ENCODE measurements at places on chromosomes 1 and 21. TPM values are rescaled to one million over a fixed set of nuclear protein-coding genes. Genes with fewer than 3 reads are reported as not detected.

DNA sequence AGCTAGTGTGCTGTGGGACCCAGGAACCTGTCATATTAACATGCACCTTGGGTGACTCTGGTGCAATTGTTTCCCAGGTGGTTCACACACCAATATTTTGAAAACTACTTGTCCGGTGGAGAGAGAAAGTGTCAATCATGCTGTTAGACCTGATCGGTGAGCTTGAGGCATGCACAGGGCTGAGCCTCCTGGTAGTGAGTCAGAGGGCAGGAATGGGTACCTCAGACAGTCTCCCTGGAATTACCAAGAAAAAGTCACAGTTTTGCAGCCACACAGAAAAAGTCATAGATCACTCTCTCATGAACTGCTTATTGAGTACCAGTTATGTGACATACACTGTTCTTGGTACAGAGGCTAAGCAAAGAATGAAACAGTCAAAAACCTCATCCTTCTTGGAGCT is 140.1 kb upstream of the NFIA start:
- DNase-seq = no peak

The LCE1E gene
- total RNA-seq = not detected

DNA sequence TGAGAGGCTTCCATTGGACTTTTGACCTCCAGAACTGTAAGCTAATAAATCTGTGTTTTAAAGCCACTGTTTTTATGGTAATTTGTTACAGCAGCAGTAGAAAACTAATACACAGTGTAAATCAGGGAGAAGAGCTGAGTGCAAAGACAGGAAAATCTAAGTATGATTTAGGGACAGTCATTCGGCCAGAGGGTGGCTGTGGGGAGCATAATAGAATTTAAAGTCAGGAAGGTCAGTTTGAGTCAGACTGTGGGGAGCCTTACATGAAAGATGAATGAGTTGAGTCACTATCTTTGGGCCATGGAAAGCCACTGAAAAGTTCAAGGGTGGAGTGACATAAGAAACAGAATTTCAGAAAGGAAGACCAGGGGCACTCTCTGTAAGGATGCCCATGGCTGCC is 52.4 kb upstream of the SSX2IP start:
- DNase-seq = no peak

DNA sequence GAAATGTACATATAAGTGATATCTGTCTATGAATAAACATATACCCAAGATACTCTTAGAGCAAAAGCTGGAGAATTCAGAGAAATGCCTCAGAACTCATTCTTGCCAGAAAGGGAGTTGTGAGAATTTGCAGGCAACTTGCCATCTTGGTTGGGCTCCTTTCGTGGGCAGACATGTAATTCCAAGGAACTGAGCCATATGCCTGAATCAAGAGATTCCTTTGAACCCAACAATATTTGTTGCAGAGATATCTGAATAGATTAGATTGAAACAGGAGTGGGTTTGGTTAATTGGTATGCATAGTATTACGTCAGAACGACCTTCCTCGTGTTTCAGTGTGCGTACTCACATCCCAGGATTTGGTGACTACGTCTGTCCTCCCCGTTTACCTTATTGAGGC is 67.0 kb downstream of the TGFB2 start:
- DNase-seq = no peak

GRCh38 chr1:59393211-59394180 is 96.6 kb downstream of the FGGY start:
- peak; percentile 47 for DNase-seq

DNA sequence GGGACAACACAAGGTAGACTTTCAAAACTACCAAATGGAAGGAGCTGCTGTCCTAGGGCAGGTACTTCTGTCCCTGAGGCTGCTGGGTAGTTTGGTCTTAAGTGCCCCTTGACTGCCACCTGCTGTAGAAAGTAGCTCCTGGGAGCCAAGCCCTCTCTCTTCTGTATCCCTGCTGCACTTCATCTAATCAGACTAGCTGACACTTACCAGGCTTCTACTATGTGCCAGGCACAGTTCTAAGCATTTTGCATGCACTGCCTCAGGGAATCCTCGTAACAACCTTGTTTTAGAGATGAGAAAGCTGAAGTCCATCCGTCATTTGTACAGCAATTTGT is 15.9 kb upstream of the SRSF4 start:
- peak; percentile 9 for DNase-seq

DNA sequence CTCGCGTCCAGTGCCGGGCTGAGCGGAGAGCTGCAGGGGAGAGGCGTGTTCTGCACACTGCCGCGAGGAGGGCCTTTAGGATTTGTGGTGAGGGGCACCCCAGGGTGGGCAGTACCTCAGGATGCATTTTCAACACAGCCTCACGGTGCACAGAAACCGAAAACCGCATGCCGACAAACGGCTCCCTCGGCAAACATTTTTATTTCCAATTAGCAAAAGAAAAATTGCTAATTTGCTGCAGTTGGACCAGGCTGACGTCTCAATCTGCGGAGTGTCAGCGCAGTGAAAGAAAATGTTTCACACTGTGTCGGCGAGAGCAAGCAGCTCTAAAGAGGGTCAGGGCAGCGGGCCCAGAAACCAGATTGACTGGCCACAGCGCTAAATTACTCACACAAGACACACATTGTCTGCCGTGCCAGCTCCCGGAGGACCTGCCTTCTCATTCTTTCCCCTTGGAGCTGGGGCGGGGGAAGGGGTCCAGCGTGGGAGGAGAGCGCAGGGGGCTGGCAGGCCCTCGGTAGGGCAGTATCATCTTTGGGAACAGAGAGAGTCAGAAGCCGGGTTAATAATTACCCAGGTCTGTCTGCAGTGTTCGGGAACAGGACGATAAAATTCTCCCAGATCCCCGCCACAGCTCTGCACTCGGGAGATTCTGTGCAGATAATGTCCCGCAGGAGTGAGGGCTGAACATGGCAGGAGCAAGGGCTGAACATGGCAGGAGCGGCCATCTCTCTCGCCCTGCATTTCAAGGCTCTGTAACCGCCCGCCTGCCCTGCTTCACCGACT is 150.2 kb downstream of the PRDM16 start:
- no peak for DNase-seq

The ARHGEF19 gene
- 4.0 TPM for total RNA-seq

DNA sequence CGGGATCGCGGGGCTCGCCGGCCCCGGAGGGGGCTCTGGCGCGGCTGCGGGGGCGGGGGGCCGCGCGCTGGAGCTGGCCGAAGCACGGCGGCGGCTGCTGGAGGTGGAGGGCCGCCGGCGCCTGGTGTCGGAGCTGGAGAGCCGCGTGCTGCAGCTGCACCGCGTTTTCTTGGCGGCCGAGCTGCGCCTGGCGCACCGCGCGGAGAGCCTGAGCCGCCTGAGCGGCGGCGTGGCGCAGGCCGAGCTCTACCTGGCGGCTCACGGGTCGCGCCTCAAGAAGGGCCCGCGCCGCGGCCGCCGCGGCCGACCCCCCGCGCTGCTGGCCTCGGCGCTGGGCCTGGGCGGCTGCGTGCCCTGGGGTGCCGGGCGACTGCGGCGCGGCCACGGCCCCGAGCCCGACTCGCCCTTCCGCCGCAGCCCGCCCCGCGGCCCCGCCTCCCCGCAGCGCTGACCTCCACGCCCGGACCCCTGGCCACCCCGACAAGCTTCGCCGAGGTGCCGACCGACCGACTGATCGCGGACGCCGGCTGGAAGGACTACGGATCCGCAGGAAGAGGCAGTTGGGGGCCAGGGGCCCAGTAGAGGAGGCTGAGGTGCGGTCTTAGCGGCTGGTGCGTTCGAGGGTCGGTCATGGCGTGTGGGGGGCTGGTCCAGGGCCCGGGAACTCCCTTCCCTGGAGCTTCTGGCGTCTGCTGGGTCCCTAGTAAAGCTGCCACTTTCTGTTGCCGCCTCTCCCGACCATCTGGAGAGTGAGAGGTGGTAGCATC is 711 bp downstream of the TRNP1 start:
- DNase-seq = no peak

GRCh38 chr1:196684476-196684875 is 32.6 kb downstream of the CFH start:
- no peak for DNase-seq

The GJA5 gene
- 0.26 TPM for total RNA-seq

The ADORA1 gene
- total RNA-seq = not detected

- no peak for DNase-seq
Observed at GRCh38 chr1:51542158-51542953, 23.3 kb upstream of the EPS15 start.

- no peak for DNase-seq
Observed at GRCh38 chr1:23444596-23445390, 20.2 kb upstream of the TCEA3 start.

- no peak for DNase-seq
Observed at GRCh38 chr1:159556931-159557369, 21.1 kb upstream of the OR10J5 start.

GRCh38 chr1:56404561-56405030 is 174.8 kb downstream of the PLPP3 start:
- DNase-seq = no peak

DNA sequence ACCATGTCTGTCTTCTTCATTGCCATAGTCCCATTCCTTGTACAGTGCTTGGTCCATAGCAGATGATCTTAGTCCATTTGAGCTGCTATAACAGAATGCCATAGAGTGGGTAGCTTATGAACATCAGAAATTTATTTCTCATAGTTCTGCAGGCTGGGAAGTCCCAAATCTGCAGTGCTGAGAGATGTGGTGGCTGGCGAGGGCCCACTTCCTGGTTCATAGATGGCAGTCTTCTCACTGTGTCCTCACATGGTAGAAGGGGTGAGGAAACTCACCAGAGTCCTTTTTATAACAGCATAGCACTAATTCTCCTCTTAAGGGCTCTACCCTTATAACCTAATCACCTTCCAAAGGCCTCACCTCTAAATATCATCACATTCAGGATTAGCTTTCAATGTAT is 23.1 kb upstream of the RAP1A start:
- DNase-seq = no peak

The ZNF648 gene
- total RNA-seq = not detected

- peak; percentile 76 for DNase-seq
Observed at GRCh38 chr1:181033799-181034451, at the start of gene MR1. Gene MR1, plus strand, starts transcription at chr1:181033983. Its CDS starts 25 bp downstream, at chr1:181034008.

GRCh38 chr1:219862366-219862765 is 66.0 kb downstream of the SLC30A10 start:
- no peak for DNase-seq

The CRYBG2 gene
- 0.25 TPM for total RNA-seq

GRCh38 chr1:207896547-207896946 is 14.4 kb downstream of the CD34 start:
- DNase-seq = no peak

- DNase-seq = peak; percentile 21
Observed at GRCh38 chr1:183604038-183604808, 14.0 kb upstream of the NCF2 start.

DNA sequence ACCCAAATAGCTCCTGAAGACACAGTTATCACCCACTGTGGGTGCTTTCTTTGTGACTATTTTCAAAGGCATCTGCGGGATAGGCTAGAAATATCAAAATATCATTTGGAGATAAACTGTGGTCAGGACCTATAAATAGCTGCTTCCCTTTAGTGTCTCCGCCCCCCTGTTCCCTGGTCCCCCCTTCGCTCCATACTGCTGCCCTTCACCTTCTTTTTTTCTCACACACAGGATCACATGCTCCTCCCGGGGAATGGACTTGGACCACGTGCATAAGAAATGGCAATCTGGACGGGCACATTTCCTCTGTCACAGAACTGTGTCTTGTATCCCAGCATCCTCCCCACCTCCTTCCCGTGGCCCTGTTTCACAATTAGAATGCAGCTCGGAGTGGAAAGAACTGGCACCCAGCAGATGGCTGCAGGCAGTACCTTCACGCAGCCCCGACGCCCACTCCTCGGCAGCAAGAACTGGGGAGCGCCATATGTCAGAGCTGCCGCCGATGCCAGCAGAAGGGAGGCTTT is 68.8 kb upstream of the SSX2IP start:
- DNase-seq = no peak

GRCh38 chr1:61434276-61434675 is 290.7 kb downstream of the TM2D1 start:
- peak; percentile 84 for DNase-seq

GRCh38 chr1:12712076-12712475 is 3.8 kb upstream of the AADACL3 start:
- DNase-seq = no peak

DNA sequence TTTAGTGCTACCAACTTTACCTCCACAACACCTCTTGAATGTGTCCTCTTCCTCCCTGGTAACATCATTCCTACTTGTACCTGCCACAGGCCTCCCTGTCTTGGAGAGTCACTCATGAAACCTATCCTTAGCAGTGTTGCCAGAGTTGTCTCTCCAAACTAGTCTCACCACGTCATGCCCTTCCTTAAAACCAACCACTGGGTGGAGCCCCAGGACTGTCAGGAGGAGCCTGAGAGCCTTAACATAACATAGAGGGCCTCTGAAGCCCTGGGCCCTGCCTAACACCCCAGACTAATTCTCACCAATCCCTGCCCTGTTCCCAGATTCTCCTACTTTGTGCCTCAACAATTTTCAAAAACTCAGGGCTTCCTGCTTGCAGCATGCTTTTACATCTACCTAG is 65.3 kb downstream of the ZNF697 start:
- DNase-seq = peak; percentile 75

DNA sequence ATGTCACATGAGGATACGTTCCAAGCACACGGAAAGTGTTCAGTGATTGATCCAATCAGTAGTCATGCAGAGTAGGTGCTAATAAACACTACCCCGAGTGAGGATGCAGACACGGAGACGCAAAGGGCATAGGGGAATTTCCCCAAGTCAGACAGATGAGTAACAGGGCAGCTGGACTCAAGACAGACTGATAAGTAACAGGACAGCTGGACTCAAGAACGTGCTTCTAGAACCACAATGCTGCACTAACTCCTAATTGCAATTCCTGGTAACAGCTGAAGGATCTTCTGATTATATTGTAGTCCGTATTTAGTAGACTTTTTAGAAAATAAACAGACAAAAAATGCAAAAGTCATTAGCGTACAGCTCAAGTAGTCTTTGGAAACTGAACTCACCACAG is 1.9 kb upstream of the OR2T10 start:
- no peak for DNase-seq

DNA sequence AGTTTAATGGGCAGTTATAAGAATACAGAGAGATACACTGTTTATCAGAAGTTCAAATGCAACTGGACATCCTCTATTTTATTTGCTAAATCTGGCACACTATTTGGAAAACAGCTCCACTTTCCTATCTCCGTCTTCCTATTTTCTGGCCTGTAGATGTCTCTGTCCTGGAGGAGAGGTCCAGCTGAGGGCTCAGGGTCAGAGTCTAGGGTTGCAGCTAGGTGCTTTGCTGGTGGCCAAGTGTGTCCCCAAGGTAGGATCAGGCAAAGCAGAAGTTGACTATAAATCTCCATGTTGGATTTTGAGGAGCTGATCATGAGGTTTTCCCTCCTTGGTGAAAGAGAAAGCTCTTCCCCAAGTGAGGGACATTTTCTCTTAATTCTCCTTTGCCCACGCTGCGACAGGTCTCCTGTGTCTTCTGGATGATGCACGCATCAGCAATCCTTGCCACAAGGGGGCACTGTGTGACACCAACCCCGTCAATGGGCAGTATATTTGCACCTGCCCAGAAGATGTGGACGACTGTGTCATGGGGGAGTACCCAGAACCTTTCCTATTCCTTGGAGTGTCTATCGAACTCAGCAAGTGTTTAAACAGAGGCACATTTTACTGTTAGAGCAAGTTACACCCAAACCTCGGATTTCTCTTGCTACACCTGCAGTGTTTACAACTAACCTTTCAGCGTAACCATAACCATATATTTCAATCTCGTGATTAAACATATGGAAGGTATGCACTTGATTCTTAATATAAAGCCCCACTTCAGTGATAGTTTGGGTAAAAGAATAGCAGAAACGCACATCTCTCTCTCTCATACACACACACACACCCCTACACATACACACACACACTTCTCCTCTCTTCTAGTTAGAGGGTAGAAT is 10.2 kb downstream of the ADAM30 start:
- DNase-seq = peak; percentile 10

The RNF186 gene
- total RNA-seq = not detected
